ENCODE measurements at places on chromosomes 7 and 10.

- DNase-seq, result no peak
Measured at GRCh38 chr10:128432011-128432410, 305.8 kb upstream of the MKI67 start.

GRCh38 chr7:68724965-68725364 is 873.3 kb upstream of the AUTS2 start:
- no peak for DNase-seq

DNA sequence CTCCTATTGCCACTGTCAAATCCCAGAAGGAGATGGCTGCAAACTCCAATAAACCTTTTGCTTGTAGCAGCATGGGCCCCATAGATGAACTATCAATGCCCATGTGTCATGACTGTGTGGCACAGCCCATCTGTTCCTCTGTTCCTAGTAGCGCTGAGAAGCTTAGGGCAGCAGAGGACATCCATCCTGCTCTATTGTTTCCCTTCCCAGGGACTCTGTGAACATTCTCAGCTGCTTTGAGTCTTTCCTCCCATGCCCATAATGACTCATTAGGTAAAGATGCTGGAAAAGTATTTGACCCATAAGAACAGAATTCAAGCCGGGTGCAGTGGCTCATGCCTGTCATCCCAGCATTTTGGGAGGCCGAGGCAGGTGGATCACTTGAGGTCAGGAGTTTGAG is 28.3 kb downstream of the STMP1 start:
- DNase-seq, result peak; percentile 52

- no peak for DNase-seq
Measured at GRCh38 chr10:114516356-114516755, 112.1 kb upstream of the AFAP1L2 start.

- no peak for DNase-seq
Measured at GRCh38 chr10:27399871-27400270, 104.2 kb upstream of the RAB18 start.

- no peak for DNase-seq
Measured at GRCh38 chr10:5467634-5468255, 31.6 kb downstream of the CALML5 start.

- DNase-seq, result no peak
Measured at GRCh38 chr7:143974459-143974858, 19.8 kb downstream of the OR2F1 start.

DNA sequence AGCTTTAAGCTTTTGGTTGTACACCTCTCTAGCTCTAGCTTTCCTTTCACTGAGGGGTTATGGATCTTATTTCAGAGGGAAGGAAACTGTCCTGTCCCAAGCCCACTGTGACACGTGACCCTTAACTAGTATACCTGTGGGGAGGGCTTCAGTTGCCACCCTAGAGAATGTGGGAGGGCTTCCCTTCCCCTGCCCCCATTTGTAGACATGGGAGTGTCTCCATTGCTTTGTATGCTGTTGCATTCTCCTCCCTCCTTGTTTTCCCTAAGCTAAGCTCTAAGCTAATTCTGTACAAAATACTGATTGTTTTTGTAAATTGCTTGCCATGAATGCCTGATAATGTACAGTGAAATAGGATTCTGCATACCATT is 11.2 kb downstream of the LUC7L2 start:
- DNase-seq, result no peak

- DNase-seq, result no peak
Measured at GRCh38 chr10:73581918-73582317, 9.2 kb downstream of the USP54 start.

GRCh38 chr10:123135415-123136141 is at the start of gene HMX3:
Gene HMX3 (plus strand): TSS chr10:123135970. CDS start chr10:123136051, 81 bp downstream.
- DNase-seq, result no peak

- peak; percentile 78 for DNase-seq
Measured at GRCh38 chr7:73865738-73866445, 4.9 kb downstream of the TMEM270 start.

Data from A172 (cell line).